Astrocyte of the spinal cord (primary cell): ENCODE measurements at places on chromosomes 5 and 9.

DNA sequence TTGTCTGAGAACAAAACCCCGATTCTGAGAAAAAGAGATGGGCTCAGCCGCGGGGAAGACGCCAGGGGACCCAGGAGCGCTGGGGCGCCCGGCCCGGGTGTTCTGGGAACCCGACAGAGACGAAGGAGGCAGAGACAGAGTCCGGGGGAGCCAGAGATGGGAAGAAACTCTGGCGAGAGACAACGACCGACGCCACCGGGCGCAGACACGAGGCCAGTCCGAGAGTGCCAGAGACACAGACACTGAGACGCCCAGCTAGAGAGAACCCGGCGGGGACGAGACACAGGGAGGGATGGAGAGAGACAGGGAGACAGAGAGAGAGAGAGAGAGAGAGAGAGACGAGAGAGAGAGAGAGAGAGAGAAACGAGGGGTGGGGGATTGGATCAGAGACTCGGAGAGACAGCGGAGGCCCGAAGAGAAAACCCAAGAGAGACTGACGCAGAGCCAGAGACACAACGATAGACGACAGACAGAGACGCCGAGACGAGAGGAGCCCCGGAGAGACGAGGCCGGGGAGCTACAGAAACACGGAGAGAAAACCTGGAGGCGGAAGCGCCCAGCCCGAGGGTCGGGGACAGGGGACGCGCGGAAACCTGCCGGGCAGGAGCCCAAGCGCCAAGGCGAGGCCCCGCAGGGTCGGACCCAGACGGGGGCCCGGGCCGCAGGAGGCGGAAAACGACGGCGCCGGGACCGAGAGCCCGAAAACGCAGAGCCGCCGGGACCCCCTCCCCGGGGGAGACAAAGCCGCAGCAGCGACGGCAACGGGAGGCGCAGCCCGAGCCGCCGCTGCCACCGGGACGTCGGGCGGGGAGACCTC is 3.3 kb downstream of the NR5A1 start:
- no peak for DNase-seq

DNA sequence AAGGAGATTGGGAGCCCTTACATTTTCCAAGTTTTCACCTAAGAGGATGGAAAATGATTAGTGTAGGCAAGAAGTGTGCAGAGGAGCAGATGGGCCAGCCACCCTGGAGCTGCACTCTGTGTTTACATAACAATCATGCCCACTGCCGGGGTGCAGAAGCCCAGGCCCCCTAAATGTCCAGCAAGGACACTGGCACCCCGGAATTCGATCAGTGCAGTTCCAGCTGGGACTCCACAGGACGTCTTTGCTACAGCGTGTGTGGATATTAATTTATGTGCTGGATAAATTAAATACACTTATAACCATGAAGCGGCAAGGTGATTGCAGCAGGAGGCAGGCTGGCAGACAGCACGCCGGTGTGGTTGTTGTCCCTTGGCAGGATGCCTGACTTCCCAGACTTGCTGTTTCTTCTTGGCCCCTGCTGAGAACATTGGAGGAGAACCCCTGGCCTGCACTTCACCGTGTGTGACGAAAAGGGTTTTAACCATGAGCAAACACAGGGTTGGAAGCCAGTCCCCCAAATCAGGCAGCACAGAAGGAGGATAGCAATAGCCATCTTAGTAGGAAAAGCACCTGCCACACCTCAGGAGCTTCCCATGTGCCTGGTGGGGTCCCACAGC is 73.7 kb downstream of the GADD45G start:
- no peak for DNase-seq

DNA sequence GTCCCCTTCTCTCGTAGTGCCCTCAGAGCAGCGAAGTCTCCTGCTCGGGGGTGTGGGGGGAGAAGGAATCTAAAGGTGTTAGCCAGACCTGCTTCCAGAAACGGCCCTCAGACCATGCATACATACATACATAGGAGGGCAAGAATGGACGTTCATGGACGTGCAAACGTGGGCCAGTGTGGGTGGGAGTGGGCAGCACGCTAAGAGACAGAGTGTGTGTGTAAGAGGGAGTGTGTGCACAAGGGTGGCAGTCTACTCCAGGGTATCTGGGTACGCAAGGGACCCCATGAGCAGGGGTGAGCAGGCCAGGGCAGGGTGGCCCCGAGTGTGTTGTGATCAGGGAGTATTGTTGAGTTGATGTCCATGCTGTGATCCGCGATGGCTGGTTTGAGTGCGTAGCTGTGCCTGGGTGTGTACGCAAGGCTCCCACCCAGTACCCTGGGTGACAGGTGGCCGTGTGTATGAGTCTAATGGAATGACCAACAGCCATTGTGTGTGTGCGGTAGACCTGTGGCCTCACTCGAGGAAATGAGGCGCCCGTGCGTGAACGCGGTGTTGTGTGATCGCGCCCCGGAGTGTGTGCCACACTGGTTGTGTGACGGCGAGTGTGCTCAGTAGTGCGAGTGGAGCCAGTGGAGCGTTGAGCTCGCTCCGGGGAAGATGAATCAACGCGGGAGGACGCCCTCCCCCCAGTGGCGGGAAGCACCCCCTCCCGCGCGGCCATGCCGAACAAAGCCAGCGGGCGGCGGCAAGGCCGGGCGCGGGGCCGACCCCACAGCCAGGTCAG is 826 bp downstream of the GPRIN1 start:
- no peak for DNase-seq

DNA sequence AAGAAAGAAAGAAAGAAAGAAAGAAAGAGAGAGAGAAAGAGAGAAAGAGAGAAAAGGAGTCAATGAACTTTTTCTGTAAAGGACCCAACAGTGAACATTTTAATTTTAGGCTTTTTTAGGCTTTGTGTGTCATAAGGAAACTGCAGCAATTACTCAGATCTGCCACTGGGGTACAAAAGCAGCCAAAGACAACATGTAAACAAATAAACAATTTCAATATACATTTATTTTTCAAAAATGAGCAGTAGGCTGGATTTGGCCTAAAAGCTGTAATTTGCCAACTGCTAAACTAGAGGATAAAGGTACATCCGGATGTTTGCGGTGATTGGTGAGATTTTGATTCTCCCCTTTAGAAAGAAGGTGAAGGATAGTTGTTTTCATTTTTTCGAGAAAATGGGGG is 143.6 kb downstream of the CEMIP2 start:
- no peak for DNase-seq

- DNase-seq = no peak
Observed at GRCh38 chr5:134798468-134798867, 39.9 kb downstream of the DDX46 start.

DNA sequence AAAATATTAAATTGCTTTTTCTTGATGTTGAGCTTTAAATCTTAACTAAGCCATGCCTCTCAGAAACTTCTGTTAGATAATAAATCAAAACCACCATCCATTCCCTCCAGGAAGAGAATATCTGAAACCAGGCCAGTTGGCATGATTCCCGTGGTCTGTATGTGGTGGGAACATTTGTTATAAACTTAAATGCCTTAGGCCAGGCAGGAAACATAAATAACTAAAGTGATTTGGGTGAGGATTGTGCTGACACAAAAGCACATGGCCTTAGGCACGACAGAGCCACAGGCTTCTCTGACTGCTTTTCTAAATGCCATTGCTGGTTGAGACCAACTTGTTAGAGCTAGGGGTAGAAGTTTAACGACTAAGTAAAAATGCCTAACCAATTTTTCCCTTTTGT is 255.9 kb downstream of the GABRG2 start:
- no peak for DNase-seq

GRCh38 chr9:3479514-3480352 is 46.1 kb downstream of the RFX3 start:
- no peak for DNase-seq

DNA sequence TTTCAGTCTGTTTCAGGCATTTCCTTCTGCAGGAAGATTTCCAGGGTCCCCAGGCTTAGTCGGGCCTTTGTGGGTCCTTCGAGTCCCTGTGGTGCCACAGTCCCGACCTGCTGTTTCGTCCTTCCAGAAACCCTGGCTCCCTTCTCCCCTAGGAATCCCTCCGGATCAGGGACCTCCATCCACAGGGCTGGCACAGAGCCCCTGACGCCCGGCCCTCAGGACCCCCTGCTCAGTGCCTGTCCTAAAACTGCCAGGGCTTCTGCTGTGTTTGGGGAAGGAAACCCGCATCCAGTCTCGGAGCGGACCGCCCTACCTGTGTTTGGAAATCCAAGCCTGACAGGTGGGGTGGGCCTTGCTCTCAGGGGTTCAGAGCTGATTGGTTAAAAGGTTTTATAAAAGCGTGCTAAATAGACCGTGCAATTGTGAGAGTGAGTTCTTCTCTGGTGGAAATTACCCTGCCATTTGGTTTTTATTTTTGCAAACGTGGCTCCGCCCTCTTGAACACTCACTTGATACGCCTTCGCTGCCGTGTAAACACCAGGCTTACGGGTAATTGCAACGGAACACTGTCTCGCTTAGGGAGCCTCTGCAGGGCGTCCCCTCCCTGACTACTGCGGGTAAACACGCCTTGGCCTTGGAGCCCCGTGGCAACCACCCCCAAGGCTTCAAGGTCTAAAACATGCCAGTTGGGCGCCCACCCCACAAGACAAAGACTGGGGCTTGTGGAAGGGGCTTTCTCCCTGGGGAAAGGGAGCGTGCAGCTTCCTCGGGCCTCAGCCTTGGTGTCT is 121.2 kb downstream of the PHF2 start:
- DNase-seq = no peak

DNA sequence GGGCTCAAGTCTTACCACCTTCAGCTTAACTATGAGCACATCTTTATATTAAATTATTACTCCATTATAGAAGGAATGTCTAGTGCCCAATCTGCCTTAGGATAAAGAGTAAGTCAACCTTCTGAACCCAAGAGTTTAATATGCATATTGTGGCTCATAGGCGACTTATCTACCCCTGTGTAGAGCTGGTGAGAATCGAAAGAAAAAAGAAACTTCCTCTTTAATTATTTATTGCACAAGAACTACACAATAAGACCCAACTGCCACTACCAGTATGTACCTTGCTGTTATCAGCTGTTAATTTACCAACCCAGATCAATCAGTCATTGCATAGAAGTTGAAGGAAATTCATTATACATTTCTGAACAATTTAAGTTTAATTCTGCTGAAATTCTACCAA is 329.1 kb upstream of the SLC24A2 start:
- DNase-seq = no peak

- DNase-seq = no peak
Observed at GRCh38 chr9:35105571-35106342, 2.8 kb upstream of the STOML2 start.

GRCh38 chr5:136185974-136186665 is 6.8 kb downstream of the SMIM32 start:
- DNase-seq = no peak

- DNase-seq = peak; percentile 78
Observed at GRCh38 chr9:85258823-85259370, 482.9 kb downstream of the AGTPBP1 start.

DNA sequence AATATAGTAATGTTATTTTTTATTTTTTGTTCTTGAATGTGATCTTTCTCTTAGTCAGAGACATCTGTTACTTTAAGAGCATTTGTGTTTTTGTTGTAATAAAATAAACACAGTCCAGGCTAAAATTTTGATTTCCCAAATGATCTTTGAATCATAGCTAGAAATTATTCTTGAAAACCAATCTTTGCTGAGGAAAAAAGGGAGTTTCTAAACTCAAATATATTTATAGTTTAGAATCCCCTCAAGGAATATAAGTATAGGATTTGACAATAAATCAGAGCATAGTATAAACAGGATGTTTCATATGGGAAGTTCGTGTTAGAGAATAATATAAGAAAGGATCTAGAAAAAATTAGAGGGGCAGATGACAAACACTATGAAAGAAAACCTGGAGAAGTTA is 118.8 kb upstream of the ADAMTS19 start:
- no peak for DNase-seq

DNA sequence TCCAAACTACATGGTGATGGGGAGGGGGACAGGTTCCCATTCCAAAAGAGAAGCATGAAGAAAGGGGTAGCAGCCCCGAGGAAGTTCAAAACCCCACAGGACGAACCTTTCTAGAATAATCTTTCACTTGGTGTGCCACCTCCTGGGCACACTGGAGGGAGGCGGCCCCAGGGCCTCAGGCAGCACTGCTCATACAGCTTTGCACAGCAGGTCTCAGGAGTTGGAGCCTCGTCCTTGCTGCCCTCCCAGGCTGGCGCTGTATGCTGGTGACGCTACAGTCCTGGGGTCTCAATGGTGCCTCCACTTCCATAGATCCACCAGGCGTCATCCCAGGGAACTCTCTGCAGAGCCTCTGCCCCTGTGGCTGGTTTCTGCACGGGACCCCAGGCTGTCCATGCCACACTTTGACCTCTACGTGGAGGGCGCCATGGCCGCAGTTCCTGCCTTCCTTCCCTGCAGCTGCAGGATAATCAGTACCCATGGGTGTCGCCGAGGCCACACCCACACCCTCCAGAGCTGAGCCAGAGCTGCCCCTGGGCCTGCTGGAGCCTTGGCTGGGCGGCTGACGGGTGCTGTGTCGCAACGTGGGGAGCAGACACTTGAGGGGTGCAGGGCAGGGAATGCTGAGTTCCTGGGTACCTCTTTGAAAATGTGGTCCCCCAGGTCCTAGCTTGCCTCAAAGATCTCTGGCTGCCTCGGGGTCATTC is 95.3 kb downstream of the COL5A1 start:
- DNase-seq = no peak

DNA sequence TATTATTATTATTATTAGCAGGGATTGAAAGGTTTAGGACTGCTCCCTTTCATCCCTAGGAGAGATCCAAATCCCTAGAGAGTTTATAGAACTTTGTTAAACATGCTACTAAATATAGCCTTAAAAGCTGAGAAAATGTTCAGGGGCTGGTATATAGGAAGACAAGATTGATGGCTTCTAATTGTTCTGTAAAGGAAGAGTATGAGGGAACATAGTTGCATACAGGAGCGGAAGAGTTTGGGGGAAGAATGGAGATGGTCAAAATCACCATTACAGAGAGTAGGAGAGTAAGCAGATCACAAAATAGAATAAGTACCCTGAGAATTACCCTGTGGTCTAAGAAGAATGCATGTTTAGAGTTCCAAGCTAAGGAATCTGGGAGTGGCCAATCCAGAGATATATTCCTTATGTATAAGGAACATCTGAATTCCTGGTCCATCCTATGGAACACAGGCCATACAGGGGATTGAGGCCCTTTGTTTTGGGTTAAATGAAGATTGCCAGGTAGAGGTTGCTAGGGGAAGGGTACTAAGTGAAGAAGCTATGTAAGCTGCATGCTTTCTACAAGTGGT is 158.0 kb upstream of the APC start:
- DNase-seq = no peak

- DNase-seq = no peak
Observed at GRCh38 chr9:123749580-123750202, 180.2 kb downstream of the DENND1A start.

DNA sequence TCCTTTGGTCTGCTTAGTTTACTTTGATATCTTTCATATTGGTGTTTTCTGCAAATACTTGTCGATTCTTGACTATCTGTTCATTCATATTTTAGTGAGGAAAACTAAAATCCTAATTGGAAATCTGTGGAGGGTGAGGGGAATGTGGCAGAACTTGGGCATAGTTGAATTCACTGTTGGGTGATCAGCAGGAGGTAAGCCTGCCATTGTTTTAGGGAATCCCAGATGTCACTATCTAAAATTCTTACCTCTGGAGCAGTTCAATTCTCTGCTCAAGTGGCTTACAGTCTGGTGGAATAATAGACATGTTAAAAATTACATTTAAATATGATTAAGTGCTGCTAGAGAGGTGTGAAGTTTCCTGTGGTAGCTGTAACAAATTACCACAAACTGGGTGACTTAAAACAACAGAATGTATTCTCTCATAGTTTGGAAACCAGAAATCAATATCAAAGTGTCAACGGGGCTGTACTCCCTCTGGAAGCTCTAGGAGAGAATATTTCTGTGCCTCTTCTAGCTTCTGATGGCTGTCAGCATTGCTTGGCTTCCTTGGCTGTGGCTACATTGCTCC is 90.3 kb upstream of the GCNT4 start:
- DNase-seq = no peak

GRCh38 chr9:137278061-137278701 is 655 bp downstream of the TOR4A start:
- no peak for DNase-seq
